Bone marrow (tissue), 2 donors: ENCODE measurements at places on chromosomes 5 and 9.

- DNase-seq, result no peak
Observed at GRCh38 chr5:122170620-122171019, 41.3 kb downstream of the ZNF474 start.

DNA sequence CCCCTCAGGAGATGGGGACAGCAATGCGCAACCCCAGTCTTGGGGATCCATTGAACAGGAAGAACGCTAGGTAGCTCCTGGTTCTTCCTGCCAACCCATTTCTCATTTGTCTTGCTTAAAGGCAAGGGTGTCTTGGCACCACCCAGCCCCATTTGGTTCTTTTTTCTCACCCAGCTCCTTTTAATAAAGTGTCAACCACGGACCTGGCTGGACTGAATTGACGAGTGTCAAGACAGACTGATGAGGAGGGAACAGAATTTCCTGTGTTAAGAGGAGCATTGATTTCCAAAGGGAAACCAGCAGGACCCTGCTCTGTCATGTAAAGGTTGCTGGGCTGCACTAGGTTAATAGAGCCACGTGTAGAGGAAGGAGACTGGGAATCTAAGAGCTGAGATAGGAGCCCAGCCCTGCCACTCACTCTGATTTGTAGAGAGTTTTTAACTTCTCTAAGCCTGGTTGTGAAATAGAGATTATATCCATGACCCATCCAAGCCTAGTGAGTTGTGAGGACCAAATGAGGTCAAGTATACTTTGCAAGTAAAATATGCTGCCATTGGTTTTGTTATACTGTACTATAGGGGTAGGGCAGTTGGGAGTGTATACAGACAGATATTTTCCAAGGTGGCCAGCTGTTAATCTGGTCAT lies 33.7 kb downstream of the OSTF1 start:
- no peak for DNase-seq

- no peak for DNase-seq
Observed at GRCh38 chr5:165405340-165405739, 1899.9 kb downstream of the MAT2B start.

DNA sequence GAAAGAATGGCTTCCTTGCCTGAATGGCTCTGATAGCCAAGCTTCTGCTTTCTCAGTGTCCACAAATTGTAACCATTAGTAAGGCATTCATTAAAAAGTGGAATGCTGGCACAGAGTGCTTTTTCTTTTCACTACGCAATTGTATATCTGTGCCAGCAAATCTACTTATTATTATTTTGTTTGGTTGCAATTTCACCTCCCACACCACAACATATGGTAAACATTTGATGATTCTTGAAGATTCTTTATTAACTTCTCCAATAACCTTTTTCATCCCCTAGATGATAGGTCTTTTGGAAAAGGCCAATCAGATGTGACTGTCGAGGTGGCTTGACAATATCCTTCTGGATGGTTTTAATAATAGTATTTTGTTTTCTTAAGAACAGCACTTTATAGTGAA lies 234.1 kb downstream of the TMEM38B start:
- no peak for DNase-seq

DNA sequence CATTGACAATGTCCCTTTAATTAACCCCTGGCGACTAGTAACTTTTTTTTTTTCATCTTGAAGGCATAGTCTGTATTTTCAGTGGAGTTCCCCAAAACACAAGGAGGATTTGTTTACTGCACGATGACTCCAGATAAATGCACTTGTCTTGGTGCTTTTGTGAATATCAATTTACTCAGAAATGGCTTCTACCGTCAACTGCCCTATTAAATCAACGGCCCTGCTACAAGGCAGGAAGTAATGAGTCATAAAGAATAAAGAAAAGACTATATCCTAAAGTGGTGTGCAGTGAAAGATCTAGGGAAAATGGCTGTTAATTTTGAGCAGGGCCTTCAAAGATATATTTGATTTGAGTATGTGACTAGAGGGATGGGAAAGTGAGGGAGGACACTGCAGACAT lies 388.3 kb upstream of the CHD1 start:
- no peak for DNase-seq

DNA sequence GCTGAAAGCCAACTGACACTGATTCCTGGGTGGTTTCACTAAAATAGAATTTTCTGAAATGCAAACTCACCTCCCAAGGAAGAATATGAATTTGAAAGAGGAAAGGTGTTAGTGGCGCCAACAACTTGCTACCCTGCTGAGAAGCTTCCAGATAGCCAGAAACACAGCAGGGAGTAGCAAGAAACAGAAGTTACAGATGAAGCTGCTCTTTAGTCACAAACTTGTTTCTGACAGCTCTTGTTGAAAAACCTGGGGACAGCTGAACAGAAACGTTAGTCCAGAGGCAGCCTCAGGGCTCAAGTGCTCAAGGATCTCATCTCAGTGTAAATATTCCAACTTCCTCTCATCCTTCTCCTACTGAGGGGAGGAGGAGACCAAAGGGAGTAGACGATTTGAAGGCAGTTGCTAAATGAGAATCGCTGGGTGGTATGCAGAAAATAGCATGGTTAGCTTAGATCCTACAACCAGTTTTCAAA lies 184.1 kb downstream of the PDE4D start:
- DNase-seq, result no peak

DNA sequence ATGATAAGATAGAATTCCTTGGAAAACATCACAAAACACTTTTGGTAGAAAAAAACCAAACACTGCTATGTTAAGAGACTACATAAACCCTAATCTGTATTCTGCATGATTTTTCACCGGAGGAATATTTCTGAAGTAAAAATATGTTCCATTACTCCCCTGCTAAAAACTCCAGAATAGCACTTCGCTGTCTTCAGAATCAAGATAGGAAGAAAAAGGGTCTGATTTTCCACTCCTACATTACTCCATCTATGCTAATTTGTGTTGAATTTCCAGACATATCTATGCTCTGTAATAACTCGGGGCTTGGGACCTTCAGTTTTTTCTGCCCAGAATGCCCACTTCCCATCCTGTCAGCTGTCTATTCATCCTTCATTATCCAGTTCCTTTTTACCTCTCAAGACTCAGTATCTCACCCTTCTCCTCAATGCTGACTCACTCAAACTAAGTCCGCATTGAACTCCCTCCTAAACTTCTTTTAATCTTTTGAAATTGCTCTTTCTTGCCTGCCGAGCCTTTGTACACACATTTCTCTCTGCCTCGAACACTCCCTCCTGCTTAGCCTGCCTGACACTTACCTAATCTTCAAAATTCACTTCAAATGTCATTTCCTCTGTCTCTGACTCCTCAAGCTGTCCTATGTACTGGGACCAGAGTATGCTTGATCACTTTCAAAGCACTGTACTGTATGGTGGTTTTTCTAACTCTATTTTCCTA lies 171.0 kb downstream of the ARRDC3 start:
- no peak for DNase-seq

- DNase-seq, result no peak
Observed at GRCh38 chr5:93721511-93721910, 19.9 kb downstream of the POU5F2 start.

DNA sequence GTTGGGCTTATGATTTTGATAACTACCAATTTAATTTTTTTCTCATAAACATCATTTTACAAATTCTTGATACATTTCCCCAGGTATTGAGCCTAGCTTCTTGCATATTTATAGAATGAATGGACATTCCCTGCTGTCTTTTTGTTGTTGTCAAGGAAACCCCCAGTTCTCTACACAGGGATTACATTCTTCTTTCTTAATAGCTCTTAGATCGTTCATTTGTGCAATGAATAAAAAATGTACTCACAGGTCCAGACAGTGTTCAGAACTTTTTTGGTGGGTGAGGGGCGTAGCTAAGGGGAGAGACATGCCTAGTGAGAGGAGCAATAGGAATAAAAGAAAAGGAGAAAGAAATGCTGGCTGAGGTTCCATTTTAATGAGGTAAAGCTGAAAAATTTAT lies 58.6 kb downstream of the VCAN start:
- DNase-seq, result no peak

DNA sequence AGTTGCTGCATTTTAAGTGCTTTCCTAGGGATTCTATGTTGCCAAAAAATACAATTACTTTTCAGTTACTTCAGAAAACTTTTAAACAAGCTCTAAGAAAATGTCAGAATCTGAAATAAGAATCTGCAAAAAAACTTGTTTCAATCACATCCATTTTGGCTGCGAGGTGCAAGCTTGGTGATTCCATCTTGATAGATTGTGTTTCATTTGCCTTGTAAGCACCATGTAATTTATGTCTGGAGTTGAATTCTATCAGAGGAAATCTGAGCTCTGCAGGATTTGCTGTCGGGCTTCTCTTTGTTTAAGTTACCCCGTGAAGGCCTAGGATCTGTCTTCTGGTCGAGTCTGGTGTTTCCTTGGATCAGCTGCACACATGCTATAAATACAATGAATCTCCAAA lies 40.4 kb upstream of the MAN2A1 start:
- DNase-seq, result no peak

DNA sequence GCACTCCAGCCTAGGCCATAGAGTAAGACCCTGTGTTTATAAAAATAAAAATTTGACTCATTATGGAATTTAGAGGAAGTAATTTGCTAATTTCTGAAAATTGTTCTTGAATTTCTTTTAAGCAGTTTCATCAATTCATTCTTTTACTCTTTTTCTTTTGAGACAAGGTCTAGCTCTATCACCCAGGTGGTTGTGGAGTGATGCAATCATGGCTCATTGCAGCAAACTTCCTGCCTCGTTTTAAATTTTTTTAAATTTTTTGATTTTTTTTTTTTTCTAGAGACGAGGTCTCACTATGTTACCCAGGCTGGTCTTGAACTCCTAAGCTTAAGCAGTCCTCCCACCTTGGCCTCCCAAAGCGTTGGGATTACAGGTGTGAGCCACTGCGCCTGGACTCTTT lies 3.1 kb upstream of the CAMLG start:
- DNase-seq, result no peak

- DNase-seq, result peak; percentile 85
Observed at GRCh38 chr9:35923927-35924763, 14.9 kb downstream of the SPAAR start.
